ENCODE measurements at places on chromosomes 6 and 20. TPM values are rescaled to one million over a fixed set of nuclear protein-coding genes. Genes with fewer than 3 reads are reported as not detected.

DNA sequence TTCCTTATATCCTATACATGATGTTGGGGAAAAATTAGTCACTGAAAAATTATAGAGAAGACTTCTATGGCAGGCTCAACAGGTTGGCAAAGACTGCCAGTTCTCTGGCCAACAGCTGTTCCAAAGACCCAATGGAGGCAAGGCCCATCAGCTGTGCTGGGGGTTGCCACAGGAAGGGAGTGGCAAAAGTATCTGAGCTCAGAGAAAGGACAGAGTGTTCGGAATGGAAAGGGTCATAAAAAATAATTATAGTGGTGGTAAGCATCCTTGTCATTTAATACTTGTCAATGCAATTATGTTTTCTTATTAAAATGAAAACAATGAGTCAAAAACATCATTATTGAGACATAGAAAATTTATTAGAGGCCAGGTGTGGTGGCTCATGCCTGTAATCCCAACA is 36.1 kb downstream of the FASTKD5 start:
- H3K4me3 ChIP-seq: no peak overlapping the region
- no peak for DNase-seq
- no peaks in the 10 kb centered on the region for H3K4me1 ChIP-seq
- H3K27me3 ChIP-seq: no peaks in the 10 kb centered on the region
- peaks cover 50% of the 10 kb centered on the region for H3K36me3 ChIP-seq

The CLPSL2 gene
- not detected for total RNA-seq

The STMND1 gene
- total RNA-seq: 0.34 TPM

DNA sequence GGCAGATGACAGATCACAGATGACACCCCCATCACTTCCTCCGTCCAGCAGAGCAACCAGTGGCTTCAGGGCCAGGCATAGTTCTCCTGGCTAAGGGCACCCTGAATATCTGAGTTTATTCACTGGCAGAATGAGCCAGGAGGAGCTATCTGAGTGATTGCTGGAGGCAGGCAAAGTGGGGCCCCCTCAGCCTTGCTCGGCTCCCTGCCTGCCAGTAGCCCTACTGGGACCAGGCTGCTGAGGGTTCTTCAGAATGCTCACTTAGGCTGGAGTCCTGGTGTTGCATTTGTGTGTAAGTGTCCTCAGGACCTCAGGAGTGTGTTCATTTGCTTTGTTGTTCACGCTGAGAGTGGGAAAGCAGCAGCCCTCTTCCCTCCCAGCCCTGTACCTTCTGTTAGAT is 31.2 kb downstream of the CHMP4B start:
- no peaks in the 10 kb centered on the region for H3K27me3 ChIP-seq
- no peak overlapping the region for H3K27ac ChIP-seq
- H3K4me1 ChIP-seq: peaks cover 65% of the 10 kb centered on the region
- no peaks in the 10 kb centered on the region for H3K36me3 ChIP-seq
- DNase-seq: no peak

DNA sequence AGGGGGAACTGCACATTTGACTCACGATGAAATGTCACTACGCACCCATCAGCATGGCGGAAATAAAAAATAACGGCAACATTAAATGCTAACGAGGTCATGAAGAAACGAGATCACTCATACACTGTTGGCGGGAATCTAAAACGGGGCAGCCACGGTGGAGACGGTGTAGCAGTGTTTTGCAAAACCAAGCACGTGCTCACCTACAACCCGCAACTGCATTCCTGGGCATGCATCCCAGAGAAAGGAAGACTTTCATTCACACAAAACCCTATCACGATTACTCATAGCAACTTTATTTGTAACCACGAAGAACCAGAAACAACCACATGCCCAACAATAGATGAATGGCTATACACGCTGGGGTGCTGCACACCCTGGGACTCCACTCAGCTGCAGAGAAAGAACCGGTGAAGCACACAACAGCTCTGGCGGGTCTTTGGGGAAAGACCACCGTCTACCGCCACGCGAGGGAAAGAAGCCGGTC is 77.0 kb downstream of the YTHDF1 start:
- H3K27me3 ChIP-seq: peaks cover 48% of the 10 kb centered on the region
- H3K4me1 ChIP-seq: no peaks in the 10 kb centered on the region
- H3K27ac ChIP-seq: no peak overlapping the region
- H3K36me3 ChIP-seq: no peaks in the 10 kb centered on the region
- no peak overlapping the region for H3K4me3 ChIP-seq

- no peak for DNase-seq
- no peaks in the 10 kb centered on the region for H3K27me3 ChIP-seq
- no peaks in the 10 kb centered on the region for H3K4me1 ChIP-seq
- no peak overlapping the region for H3K4me3 ChIP-seq
- no peaks in the 10 kb centered on the region for H3K36me3 ChIP-seq
These were observed 42.6 kb upstream of the HMGN3 start for GRCh38 chr6:79277109-79277508.

- H3K4me3 ChIP-seq: no peak overlapping the region
- peaks cover 25% of the 10 kb centered on the region for H3K36me3 ChIP-seq
- H3K4me1 ChIP-seq: peaks cover 32% of the 10 kb centered on the region
- peaks cover 2% of the 10 kb centered on the region for H3K27me3 ChIP-seq
- DNase-seq: no peak
These were observed 41.0 kb downstream of the SLC9A8 start for GRCh38 chr20:49853640-49854039.

- no peaks in the 10 kb centered on the region for H3K36me3 ChIP-seq
- H3K4me3 ChIP-seq: no peak overlapping the region
- H3K27ac ChIP-seq: no peak overlapping the region
- H3K4me1 ChIP-seq: peaks cover 9% of the 10 kb centered on the region
These were observed 54.7 kb downstream of the GFOD1 start for GRCh38 chr6:13432526-13433184.

DNA sequence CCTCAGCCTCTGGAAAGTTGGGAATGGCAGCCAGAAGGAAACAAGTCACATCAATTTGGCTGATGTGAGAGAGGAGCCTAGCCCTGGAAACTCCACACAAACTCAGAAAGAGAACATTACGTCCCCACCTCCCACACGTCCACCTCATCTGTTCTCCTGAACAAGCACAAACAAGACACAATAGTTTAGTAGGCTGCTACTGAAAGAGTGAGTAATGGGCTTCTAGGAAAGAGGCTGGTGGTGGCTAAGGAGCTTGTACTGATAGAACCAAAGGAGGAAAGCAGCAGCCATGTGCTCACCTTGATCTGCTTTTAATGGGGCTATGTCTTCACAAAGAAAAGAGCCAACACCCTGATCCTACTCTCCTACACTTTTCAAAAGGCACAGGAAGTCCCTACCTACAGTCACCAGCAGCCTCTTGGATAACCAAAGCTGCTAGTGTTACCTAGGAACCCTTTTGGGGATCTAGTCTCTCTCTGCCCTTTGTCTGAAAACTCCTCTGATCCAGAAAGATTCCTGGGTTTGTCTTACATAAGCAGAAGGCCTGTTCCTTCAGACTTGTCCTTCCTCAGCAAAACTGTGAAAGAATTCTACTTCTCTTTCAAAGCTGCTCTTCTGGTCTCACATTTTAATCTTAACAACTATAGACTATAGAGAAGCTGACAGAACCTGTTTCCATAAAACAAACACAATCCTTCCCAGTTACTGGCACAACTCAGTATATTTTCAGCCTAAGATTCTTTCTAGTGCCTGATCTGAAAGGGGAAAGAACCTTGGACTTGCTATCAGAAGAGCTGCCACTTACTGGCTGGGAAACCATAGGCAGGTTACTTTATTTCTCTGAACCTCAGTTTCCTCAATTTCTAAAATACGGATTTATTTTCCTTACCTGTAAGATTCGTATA is 3.1 kb downstream of the PLAGL2 start:
- H3K4me1 ChIP-seq: peaks cover 58% of the 10 kb centered on the region
- peak overlapping the region; percentile 18 for H3K4me3 ChIP-seq
- peaks cover 10% of the 10 kb centered on the region for H3K36me3 ChIP-seq
- no peaks in the 10 kb centered on the region for H3K27me3 ChIP-seq
- peak overlapping the region; percentile 91 for H3K27ac ChIP-seq

The SNX9 gene
- 22.8 TPM for total RNA-seq

GRCh38 chr6:45737331-45738056 is 278.2 kb downstream of the CLIC5 start:
- H3K27me3 ChIP-seq: peaks cover 46% of the 10 kb centered on the region
- no peak for DNase-seq
- no peak overlapping the region for H3K27ac ChIP-seq
- H3K36me3 ChIP-seq: no peaks in the 10 kb centered on the region
- H3K4me1 ChIP-seq: peaks cover 13% of the 10 kb centered on the region

The EYA4 gene
- 21.4 TPM for total RNA-seq

DNA sequence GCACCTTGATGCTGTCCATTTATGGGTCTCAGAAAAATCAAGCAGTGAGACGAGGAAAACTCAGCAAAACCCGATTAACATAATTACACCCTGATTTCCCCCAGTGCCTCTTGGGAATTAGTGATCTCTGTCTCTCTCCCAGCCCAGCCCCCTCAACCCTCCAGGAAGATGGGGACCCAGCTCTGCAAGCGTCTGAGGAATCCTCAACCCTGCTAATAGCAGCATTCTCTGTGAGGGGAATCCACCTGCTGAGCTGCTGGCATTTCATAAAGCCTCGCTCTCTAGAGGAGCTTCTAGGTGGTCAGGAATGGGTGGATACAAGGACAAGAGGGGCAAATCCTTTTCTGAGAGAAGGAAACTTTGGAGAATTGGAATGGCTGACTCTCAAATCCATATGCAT is 13.9 kb downstream of the NR2E1 start:
- no peak for DNase-seq
- no peaks in the 10 kb centered on the region for H3K36me3 ChIP-seq
- peaks cover 93% of the 10 kb centered on the region for H3K27me3 ChIP-seq
- peaks cover 14% of the 10 kb centered on the region for H3K4me1 ChIP-seq
- no peak overlapping the region for H3K27ac ChIP-seq

The CRISP3 gene
- total RNA-seq: 0.85 TPM

The DNAAF9 gene
- total RNA-seq: 20.2 TPM

DNA sequence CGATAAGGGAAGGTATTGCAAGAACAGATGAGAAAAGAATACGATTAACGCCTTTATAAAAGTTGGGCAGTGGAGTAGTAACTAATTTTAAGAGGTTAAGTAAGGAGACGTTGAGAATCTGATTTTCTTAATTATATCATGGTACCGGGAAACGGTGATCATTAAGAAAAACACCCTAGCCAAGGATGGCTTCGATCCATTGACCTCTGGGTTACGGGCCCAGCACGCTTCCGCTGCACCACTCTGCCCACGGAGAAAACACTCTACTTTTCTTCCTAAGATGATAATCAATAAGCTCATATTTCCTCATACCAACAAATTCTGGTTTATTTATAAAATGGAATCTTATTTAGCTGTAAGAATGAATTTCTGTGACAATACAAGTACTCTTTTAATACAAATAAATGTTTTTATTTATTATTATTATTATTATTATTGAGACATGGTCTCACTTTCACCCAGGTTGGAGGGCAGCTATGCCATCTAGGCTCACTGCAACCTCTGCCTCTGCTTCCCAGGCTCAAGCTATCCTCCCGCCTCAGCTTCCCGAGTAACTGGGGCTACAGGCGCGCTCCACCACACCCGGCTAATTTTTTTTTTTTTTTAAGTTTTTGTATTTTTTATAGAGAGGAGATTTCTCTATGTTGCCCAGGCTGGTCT is 8.3 kb downstream of the POM121L2 start:
- H3K4me3 ChIP-seq: no peak overlapping the region
- no peak for DNase-seq
- H3K27me3 ChIP-seq: peaks cover 73% of the 10 kb centered on the region
- no peak overlapping the region for H3K27ac ChIP-seq
- H3K36me3 ChIP-seq: no peaks in the 10 kb centered on the region

DNA sequence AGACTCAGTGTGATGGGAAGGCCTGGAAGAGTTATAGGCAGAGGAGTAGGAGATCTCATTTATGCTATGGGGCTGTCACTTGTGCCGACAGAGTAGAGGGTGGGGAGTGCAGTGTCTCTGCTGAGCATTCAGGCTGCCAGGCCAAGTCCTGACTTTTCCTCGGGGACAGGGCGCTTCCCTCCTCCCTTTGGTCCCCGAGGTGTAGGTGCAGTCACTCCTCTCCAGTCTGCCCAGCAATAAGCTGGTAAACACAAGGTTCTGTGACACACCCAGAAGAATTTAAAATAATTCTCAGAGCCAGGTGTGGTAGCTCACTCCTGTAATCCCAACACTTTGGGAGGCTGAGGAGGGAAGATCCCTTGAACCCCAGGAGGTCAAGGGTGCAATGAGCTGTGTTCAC is 109.4 kb downstream of the CRYBG1 start:
- H3K4me1 ChIP-seq: peaks cover 2% of the 10 kb centered on the region
- no peak for DNase-seq
- no peak overlapping the region for H3K27ac ChIP-seq

DNA sequence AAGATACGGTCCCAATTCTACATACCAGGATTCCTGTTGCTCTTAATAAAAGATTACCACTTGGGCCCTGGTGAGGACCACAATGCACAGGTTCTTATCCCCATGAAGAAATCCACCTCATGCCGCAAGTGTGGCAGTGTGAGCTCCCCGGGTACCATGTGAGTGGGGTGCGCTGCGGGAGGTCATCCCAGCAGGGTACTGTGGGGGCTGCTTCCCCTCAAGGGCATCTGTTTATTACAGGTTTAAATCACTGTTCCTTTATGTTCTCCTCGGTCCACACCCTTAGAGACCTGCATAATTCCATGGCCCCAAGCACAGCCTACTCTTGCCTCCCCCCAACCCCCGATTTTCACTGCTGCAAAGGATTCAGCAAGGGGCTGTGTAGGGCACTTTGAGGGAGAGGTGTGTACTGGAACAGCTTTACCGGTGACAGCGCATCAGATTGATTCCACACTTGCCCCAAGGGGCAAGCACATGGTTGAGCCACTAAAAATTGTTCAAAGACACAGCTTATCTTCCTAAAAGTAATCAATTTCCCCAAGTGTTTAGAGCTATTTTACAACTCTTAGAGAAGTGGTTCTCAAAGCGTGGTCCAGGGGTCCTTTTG is 6.2 kb downstream of the DIDO1 start:
- H3K36me3 ChIP-seq: no peaks in the 10 kb centered on the region
- no peaks in the 10 kb centered on the region for H3K27me3 ChIP-seq
- H3K4me1 ChIP-seq: peaks cover 57% of the 10 kb centered on the region
- DNase-seq: no peak
- no peak overlapping the region for H3K4me3 ChIP-seq

The PEX6 gene
- total RNA-seq: 32.3 TPM

The RNF144B gene
- total RNA-seq: 5.4 TPM

DNA sequence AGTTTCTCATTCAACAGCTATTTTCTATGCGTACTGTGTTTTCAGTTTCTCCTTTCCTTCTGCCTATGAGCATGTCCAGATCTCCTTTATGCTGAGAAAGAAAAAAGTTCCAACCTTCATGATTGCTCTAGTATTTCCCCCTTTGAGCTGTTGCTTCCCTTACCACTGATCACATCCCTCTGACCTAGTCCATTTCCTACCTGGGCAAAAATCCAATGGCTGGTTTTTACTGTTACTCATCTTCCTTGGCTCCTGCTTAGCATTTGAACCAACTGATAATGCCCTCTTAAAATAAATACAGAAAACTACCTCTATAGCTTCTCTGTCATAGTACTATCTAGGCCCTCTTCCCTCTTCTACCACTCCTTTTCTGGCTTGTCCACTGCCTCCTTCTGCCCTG is 6.0 kb downstream of the RFX6 start:
- H3K36me3 ChIP-seq: no peaks in the 10 kb centered on the region
- peaks cover 33% of the 10 kb centered on the region for H3K4me1 ChIP-seq
- H3K4me3 ChIP-seq: no peak overlapping the region
- H3K27ac ChIP-seq: peak overlapping the region; percentile 1

The GLP1R gene
- total RNA-seq: not detected

GRCh38 chr6:83459663-83460062 is 28.8 kb upstream of the ME1 start:
- no peaks in the 10 kb centered on the region for H3K27me3 ChIP-seq
- no peak overlapping the region for H3K4me3 ChIP-seq
- H3K4me1 ChIP-seq: peaks cover 22% of the 10 kb centered on the region
- H3K36me3 ChIP-seq: peaks cover 2% of the 10 kb centered on the region
- H3K27ac ChIP-seq: no peak overlapping the region

GRCh38 chr20:58702859-58703648 is 10.5 kb downstream of the NPEPL1 start:
- peaks cover 50% of the 10 kb centered on the region for H3K36me3 ChIP-seq
- no peak for DNase-seq
- H3K27me3 ChIP-seq: no peaks in the 10 kb centered on the region
- no peak overlapping the region for H3K4me3 ChIP-seq
- no peaks in the 10 kb centered on the region for H3K4me1 ChIP-seq
